Spleen (tissue), 13 donors: ENCODE measurements at places on chromosomes 12 and 14. TPM values are rescaled to one million over a fixed set of nuclear protein-coding genes. Genes with fewer than 3 reads are reported as not detected.

RNASE9 gene
- not detected for polyA plus RNA-seq

PPP1R36 gene
- 0.26 TPM for polyA plus RNA-seq

NKX2-1 gene
- not detected for polyA plus RNA-seq

ACOT6 gene
- polyA plus RNA-seq: not detected

TMEM121 gene
- polyA plus RNA-seq: 3.6 TPM

REM2 gene
- 3.4 TPM for polyA plus RNA-seq

KLRF1 gene
- polyA plus RNA-seq: 10.2 TPM
